ENCODE measurements at places on chromosomes 2 and 18. TPM values are rescaled to one million over a fixed set of nuclear protein-coding genes. Genes with fewer than 3 reads are reported as not detected.

The ATL2 gene
- 52.8 TPM for total RNA-seq

The DPYSL5 gene
- total RNA-seq, result not detected

The PARD3B gene
- total RNA-seq, result 36.7 TPM

The GALNT5 gene
- 3.2 TPM for total RNA-seq

The SGPP2 gene
- not detected for total RNA-seq

The ASB18 gene
- total RNA-seq, result not detected
